ENCODE measurements at places on chromosomes 7 and 10. TPM values are rescaled to one million over a fixed set of nuclear protein-coding genes. Genes with fewer than 3 reads are reported as not detected.

Gene CALHM3
- total RNA-seq, result not detected

GRCh38 chr10:28569506-28570159 lies 36.7 kb downstream of the WAC start:
- DNase-seq, result no peak

Gene JAKMIP3
- total RNA-seq, result 0.28 TPM

DNA sequence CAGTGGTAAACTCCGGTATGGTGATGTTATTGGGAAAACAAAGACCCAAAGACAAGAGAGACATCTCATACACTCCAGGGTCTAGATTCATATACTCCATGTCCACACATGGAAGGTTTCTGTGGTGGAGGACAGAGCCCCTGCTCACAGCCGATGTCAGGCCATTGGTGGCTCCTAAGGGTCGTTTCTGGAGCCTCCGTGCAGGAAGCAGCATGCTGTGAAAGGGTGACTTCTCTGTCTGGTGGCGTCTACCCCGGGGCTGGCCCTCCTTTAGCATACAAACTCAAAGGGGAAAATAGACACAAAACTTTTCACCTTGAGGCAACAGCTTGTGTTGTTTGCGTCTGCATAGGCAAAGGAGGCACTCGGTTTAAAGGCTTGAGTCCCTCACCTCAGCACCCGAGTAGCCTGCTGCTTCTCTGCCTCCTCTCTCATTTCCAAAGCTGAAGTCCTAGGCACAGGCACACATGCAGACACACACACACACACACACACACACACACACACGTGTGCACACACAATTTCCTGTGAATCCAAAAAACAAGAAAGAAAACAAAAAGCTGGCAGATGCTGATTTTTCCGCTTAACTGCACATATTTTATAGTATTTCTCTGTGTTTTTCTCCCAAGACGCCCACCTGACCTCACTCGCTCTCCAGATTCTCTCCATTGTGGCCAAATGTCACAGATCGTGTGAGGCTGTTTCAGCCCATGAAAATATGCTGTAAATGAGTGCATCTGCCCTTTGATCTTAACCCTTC lies 601.4 kb upstream of the MGMT start:
- DNase-seq, result no peak

GRCh38 chr7:130683026-130683425 lies 3.3 kb downstream of the TSGA13 start:
- no peak for DNase-seq

DNA sequence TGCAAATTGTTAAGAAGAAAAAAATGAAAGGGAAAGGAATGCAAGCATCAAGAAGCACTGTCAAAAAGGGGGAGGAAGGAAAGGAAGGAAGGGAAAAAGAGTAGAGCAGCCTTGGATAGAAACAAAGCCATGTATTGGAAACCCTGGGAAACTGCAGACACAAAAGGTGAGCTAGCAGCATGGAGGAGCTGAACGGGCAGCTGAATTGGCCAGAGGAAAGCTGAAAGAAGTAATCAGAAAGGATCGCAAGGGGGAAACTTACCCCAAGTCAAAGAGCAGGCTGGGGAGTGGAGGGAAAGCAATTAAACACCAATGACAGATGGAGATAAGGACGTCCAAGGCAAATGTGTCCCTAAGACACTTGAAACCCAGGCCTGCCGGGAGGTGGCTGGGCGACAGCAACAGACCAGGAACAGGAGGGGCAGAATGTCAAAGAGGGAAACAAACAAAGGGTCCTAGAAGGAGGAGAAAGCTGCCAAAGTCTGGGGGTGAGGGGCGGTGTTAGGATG lies 93.8 kb upstream of the SVIL start:
- DNase-seq, result no peak

Gene BCAP29
- 23.8 TPM for total RNA-seq

DNA sequence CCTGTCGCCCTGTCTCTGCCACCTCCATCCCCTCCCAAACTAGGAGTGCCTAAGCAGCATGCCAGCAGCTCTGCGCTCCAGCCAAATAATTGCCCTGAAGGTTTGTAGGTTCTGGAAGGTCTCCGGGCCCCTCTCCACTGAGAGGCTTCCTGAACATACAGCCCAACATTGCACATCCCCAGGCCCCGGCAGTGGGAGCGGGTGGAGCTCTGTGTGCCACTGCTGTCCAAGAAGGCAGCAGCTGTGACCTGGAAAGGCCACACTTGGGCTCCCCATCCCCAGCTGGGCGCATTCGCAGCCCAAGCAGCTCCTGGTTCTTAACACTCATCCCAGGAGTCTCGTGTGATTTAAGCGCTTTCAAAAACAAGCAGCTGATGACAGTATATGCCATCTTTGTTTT lies 95.7 kb downstream of the COL13A1 start:
- no peak for DNase-seq

- no peak for DNase-seq
These were observed 62.5 kb downstream of the TMEM130 start for GRCh38 chr7:98807068-98808048.

DNA sequence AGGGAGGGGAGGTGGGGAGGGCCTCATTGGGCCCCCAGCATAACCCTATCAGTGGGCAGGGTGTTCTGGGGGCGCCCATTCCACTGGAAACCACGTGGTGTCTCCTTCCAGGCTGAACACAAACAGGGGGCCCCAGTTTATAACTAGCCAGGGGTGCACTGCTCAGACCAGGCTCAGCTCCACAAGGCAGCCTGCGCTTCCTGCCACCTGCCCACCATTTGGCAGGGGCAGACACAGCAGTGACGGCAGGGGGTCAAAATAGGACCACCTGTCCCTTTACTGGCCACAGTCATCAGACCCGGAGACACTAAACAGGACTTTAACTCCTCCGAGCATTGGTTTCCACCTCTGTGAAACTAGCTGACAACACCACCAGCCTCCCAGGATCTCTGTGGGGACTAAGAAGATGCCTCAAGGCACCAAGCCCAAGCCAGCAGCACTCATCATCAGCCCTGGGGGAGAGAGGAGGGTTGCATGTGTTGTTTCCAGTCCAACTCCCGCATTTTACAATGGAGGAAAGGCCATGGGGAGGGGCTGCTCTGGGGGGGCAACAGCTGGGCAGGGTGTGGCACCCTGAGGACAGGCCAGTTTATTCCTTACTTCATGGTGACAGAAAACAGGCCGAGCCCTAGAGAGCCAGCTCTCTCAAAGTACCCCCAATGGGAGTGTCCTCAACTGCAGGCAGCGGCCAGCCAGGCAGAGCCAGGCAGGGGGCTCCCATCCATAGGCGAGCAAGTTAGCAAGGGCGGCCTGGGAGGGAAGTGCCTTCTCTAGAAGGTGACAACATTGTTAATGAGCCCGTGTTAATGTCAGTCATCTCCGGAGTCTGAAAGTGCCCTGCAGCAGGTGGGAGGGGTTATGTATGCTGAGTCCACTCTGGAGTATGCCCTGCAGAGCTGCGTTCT lies 127.6 kb downstream of the TNS3 start:
- DNase-seq, result no peak

DNA sequence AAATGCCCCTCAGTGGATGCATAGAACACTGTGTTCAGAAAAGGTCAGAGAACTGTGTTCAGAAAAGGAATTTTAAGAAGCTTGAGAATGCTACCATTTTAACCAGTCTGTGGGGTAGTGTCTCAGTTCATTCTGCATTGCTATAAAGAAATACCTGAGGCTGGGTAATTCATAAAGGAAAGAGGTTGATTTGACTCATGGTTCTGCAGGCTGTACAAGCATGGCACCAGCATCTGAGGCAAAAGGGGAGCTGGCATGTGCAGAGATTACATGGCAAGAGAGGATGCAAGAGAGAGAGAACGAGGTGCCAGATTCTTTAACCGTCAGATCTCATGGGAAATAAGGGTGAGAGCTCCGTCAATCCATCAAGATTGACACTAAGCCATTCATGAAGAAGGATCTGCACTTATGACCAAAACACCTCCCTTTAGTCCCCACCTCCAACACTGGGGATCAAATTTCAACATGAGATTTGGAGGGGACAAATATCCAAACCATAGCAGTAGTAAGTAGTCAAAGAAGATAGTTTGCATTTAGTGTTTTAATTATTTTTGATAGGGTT lies 119.8 kb downstream of the FAM107B start:
- DNase-seq, result no peak

GRCh38 chr7:37445790-37446189 lies 2.9 kb downstream of the ELMO1 start:
- DNase-seq, result no peak

DNA sequence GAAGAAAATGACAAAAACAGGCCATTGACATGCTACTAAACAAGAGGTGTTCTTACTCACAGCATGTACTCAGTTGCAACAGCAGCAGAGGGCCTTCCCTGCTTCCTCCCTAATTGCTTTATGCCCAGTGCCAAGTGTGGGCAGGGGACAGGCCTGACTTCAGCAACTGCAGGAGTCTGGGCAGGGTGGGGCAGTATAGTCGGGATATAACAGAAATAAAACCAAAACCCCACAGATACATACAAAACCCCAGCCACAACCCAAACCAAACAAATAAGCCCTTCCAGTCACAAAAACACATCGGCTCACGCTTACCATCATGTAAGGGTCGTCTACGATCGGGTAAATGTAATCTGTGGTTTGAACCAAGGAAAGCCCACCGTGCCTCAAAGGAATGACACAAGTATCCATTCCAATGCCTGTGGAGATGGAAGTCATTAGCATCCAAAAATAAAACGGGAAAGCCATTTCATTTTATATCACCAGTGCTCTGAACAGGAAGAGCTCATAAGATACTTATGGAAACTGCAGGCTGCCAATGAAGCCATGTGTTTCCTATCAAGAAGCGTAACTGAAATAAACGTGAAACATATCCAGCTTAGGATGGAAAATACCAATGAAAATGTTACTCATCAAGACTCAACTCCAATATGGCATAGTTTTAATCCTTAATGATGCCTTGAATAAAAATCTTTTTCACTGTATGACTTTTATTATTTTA lies 9.5 kb downstream of the SEPHS1 start:
- DNase-seq, result no peak
